Jurkat, Clone E6-1 (cell line): ENCODE measurements at places on chromosomes 6 and 20.

- DNase-seq: no peak
Measured at GRCh38 chr6:30612687-30613248, 4.3 kb downstream of the PPP1R10 start.

DNA sequence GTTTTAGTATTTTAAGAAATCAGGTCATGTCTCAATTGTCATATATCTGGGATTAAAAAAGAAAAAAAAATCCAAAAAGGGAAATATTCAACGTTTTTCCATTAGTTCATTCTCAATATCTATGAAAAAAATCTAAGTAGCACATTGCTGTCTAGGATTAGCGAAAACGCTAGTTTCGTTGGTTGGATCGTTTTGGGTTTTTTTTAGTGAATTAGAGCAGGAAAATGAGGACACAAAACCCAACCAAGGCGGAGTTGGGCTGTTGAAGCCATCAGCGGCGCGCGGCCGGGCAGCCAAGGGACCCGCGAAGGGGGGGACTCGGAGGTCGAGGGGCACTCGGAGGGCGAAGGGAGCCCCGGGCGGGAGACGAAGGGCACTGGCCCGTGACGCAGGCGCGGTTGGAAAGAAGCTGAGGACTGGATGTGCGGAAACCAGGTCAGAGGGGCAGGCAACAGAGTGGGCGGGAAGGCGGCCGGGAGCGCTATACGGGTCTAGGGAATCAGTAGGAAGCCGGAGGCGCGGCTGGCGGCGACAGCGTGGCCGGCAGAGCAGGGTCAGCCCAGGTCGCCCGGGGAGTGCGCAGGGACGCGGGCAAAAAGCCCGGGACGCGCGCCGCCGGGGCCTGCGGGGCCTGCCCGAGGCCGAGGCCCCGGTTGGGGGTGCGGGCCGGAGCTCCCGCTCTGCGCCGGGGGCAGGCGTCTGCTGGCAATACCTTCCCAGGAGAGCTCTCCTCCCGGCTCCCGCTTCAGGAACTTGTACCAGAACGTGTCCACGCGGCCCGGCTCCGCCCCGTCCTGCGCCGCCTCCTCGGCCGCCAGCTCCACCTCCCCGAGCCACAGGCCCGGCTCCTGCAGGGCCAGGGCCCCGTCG is 599 bp downstream of the EPM2A start:
- peak; percentile 71 for DNase-seq

GRCh38 chr6:119148825-119149525 is 70.5 kb upstream of the FAM184A start:
- DNase-seq: no peak

DNA sequence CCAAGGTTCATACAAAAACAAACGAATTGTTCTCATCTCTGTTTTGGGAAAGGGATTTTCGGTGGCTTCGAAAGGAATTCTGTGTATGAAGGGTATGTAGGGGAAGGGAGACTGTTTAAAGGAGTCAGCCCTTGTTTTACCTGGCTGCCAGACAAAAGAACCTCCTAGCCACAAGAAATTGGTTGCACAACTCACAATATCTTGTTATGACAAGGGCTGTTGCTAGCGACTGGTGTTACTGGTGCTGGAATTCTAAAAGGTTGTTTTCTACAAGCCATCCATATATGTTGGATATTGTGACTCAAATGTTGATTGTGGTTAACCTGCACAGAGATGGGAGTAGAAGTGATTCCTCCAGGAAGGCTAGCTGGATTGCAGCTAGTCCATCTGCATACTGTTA is 34.6 kb upstream of the CITED2 start:
- no peak for DNase-seq

DNA sequence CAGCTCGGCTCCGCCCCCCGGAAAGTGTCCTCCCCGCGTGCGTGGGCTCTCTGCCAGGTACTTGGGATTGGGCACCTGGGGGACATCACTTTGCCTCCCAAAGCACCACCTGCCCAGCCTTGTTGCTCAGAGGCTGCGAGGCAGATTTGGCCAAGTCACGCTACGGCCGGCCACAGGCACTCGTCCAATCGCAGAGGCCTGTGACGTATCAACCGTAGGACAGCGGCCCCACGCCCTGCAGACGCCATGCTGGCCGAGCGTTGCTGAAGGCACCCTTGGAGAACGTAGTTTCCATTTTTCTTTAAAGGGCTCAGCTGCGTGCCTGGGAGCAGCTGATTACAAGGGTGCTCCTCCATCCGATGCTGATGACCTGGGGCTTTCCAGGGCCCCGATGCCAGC is 3.1 kb downstream of the NTSR1 start:
- no peak for DNase-seq
